ENCODE measurements at places on chromosomes 5 and 9.

DNA sequence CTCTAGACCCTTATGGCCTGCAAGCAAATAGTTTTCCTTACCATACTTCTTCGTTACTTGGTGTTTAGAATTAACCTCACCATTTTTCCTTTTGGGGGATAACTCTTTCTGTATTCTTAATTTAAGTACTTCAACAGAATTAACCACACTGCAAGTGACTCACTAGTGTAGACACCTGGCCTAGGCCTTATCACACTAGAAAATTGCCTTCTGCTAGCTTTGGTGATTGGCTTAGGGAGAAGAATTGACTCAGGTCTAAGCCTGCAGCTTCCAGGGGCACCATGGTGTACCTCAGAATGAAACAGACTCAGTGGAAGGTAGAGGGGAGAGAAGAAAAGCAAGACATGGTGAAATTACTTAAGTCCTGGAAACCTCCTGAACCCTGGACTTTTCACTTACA, 112.8 kb upstream of the HMHB1 start:
- no peak for DNase-seq

- DNase-seq, result no peak
These were observed 505.3 kb downstream of the ARHGEF28 start for GRCh38 chr5:74131250-74131649.

DNA sequence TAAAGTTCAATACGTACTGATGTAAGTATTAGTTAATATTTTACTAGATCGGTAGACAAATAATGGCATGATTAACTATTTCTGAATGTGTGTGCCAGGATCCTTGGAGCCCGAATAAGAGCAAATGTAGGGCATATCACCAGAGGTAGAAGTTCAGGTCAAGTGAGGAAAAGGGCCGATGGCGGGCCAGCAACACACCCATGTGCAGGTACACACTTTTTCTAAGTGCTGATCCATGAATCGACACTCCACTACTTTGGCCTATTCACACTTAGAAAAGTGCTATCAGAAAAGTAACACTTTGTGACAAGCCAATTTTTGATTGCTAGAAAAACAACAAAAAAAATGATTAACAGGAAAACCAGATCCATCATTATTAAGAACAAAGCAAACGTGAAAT, 150.3 kb downstream of the AUH start:
- no peak for DNase-seq

- DNase-seq, result no peak
These were observed 61.1 kb downstream of the PSD2 start for GRCh38 chr5:139856714-139857113.

DNA sequence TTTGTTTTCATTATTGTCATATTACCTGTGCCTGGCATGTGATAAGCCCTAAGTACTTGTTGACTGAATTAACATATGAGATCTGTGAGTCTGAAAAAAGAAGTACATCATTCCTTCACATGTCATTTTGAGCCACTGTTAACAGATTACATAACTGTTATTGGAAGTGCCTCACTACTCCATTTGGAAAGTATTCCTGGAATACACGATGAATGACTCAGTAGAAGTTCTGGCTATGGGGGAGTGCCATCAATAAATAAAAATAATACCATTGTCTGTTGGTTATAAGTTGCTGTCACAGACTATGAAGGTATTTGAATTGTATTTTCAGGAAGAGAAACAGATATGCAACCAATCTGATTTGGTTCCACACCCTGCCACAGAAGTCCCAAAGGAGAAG, 12.9 kb downstream of the NIPSNAP3B start:
- no peak for DNase-seq

DNA sequence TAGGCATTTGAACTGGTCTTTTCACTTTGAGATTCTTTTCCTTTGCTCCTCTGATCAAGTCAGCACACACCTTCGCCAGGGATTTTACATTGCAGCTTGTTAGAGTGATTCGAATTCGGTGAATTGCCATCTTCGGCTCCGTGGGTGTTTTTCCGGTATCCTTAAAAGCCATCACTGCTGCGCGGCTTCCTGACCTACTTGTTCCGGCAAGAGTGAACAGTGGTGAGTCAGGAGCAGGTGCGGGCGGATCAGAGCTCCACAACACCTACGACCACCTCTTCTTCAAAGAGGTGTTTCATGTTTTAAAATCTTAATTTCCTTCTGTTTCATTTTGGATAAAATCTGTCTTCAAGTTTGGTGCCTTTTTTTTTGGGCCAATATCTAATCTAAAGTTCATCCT, 134.6 kb downstream of the TMC1 start:
- DNase-seq, result no peak

- no peak for DNase-seq
These were observed 24.4 kb upstream of the AKNA start for GRCh38 chr9:114412048-114412683.

DNA sequence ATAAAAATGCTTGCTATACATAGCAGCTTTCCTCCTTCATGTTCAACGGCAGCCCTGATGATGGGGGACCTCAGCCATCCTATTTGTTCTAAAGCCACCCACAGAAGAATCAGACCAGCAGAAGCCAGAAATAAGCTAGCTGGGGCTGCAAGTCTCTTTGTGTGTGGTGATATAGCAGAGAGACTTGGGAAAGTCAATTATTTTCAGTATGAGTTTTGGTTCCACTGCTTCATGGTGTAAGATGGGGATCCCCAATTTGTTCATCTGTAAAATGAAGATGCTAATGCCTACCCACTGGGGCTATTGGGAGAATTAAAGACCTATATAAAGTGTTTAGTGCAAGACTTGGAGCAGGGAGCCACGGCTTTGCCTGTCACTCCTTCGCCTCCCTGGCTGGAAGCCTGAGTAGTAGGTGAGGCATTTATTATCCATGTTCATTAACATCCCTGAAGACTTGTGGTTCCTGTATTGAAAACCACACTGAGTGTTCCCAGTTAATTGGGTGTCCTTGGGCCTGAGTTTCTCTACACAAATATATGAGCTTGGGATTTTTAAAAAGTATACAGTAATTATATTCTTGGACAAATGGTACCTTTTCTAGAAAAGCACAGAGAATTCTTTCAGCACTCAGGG, 210.1 kb upstream of the SLC24A2 start:
- no peak for DNase-seq

DNA sequence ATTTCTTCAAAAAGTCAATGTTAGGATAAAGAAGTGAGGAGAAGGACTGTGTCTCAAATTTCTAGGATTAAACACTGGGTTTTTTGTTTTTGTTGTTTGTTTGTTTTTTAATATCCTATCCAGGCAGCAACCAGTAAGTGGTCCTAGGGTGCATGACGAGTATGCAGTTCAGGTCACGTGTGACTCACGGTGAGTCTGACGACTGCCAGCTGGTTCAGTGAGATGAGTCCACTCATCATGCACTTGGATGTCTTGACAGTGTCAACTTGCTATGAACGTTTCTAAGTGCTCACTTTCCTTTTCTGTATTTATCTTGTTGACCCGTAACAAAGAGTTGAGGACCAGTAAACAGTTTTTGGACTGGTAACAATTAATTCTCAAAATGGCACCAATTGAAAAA, 32.7 kb downstream of the ATG10 start:
- DNase-seq, result no peak

GRCh38 chr9:78606001-78606379, 309.1 kb downstream of the PSAT1 start:
- DNase-seq, result no peak

- no peak for DNase-seq
These were observed 33.8 kb upstream of the TJP2 start for GRCh38 chr9:69140123-69140735.

GRCh38 chr5:469752-470483, 26.9 kb downstream of the EXOC3 start:
- DNase-seq, result no peak
